ENCODE measurements at places on chromosomes 5 and 9. TPM values are rescaled to one million over a fixed set of nuclear protein-coding genes. Genes with fewer than 3 reads are reported as not detected.

CFAP157 gene
- total RNA-seq, result not detected

DNA sequence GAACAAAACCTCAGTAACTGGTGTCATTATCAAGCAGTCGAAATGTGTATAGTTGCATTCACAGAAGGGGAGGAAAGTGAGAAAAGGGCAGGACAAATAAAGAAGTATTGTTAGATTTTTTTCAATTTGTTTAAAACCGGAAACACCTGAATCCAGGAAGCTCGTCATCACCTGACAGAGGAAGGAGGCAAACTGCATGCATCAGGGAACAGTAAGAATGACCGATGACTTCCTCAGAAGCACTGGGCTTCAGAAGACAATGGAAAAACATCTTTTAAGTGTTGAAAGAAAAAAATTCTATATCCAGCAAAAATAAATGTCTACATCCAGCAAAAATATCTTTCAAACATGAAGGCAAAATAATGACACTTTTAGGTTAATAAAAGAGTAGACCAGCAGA, 29.5 kb downstream of the PLEKHG4B start:
- H3K4me1 ChIP-seq, result 0 out of 2 replicates have a peak, but pooled peaks cover 3% of the 10 kb centered on the region
- no peak overlapping the region for H3K4me3 ChIP-seq
- no peak overlapping the region for H3K27ac ChIP-seq
- no peaks in the 10 kb centered on the region for H3K36me3 ChIP-seq

LYRM7 gene
- 14.9 TPM for total RNA-seq

- no peak for DNase-seq
- peaks cover 10% of the 10 kb centered on the region for H3K4me1 ChIP-seq
- no peak overlapping the region for H3K4me3 ChIP-seq
- no peaks in the 10 kb centered on the region for H3K36me3 ChIP-seq
- H3K27ac ChIP-seq, result peak overlapping the region; percentile 17
- no peaks in the 10 kb centered on the region for H3K27me3 ChIP-seq
Measured at GRCh38 chr5:61280205-61280604, 51.9 kb upstream of the ZSWIM6 start.

GRCh38 chr9:122785269-122785668, 3.5 kb upstream of the OR5C1 start:
- no peak overlapping the region for H3K4me3 ChIP-seq
- no peak overlapping the region for H3K27ac ChIP-seq
- H3K27me3 ChIP-seq, result no peaks in the 10 kb centered on the region

INSL4 gene
- not detected for total RNA-seq

DNA sequence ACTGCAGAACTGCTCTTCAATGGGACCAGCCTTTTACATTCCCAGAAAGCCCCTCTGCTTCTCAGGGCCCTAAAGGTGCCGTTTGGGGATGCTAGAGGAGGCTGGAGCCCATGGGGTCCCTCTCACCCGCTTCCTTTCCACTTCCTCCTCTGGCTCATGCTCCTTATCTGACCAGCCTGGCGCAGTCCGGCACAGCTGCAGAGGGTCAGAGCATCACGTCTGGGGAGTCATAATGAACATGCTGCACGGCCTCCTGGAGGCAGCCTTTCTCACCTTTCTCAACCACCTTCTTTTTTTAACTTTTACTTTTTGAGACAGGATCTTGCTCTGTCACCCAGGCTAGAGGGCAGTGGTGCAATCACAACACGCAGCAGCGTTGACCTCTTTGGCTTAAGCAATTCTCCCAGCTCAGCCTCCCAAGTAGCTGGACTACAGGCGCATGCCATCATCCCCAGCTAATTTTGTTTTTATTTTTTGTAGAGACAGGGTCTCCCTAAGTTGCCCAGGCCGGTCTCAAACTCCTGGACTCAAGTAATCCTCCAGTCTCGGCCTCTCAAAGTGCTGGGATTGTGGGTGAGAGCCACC, 15.1 kb upstream of the TCF7 start:
- H3K27ac ChIP-seq, result peak overlapping the region; percentile 12
- H3K4me3 ChIP-seq, result no peak overlapping the region
- H3K27me3 ChIP-seq, result no peaks in the 10 kb centered on the region
- H3K4me1 ChIP-seq, result peaks cover 22% of the 10 kb centered on the region

GRCh38 chr5:125275725-125276090, 529.3 kb upstream of the ZNF608 start:
- no peaks in the 10 kb centered on the region for H3K27me3 ChIP-seq
- H3K36me3 ChIP-seq, result no peaks in the 10 kb centered on the region
- H3K27ac ChIP-seq, result no peak overlapping the region
- no peak overlapping the region for H3K4me3 ChIP-seq

IL9 gene
- total RNA-seq, result not detected

RAB3C gene
- total RNA-seq, result 0.05 TPM

CARD6 gene
- total RNA-seq, result 0.26 TPM

PLAC8L1 gene
- not detected for total RNA-seq

DNA sequence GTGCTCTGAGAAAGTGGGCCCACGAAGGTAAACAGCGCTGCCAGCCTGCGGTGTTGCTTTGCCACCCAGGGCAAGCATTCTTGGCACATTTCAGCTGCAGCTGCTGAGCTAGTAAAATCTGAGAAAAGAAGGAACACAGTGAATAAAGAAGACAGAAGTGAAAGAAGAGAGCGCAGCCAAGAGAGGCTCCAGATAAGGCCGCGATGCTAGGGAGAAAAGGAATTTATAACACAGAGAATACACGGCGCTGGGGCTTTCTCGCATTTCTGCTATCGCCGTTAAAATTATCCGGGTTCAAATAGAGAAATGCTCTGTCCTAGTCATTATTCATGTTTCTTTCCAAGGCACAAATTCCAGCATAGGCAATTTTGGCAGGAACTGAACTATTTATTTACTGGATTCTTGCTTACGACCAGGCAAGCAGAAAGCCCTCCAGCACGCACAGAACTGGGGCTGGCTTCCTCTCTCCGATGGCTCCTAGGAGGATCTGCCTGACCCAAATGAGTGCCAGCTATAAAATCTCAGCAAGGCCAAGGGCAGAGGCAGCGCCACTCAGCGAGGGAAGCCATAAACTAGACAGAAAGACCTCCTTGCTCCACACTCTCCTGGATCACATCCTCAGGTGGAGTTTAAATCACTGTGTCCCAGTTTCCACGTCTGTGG, 111.2 kb downstream of the ATPSCKMT start:
- no peaks in the 10 kb centered on the region for H3K4me1 ChIP-seq
- H3K4me3 ChIP-seq, result no peak overlapping the region
- no peaks in the 10 kb centered on the region for H3K36me3 ChIP-seq
- no peak for DNase-seq
- no peak overlapping the region for H3K27ac ChIP-seq

TAF11L10 gene
- total RNA-seq, result not detected

- H3K27ac ChIP-seq, result no peak overlapping the region
- no peaks in the 10 kb centered on the region for H3K36me3 ChIP-seq
- peaks cover 92% of the 10 kb centered on the region for H3K4me1 ChIP-seq
- no peak overlapping the region for H3K4me3 ChIP-seq
- no peak for DNase-seq
- H3K27me3 ChIP-seq, result no peaks in the 10 kb centered on the region
Measured at GRCh38 chr5:142823126-142823525, 52.9 kb downstream of the ARHGAP26 start.

DNA sequence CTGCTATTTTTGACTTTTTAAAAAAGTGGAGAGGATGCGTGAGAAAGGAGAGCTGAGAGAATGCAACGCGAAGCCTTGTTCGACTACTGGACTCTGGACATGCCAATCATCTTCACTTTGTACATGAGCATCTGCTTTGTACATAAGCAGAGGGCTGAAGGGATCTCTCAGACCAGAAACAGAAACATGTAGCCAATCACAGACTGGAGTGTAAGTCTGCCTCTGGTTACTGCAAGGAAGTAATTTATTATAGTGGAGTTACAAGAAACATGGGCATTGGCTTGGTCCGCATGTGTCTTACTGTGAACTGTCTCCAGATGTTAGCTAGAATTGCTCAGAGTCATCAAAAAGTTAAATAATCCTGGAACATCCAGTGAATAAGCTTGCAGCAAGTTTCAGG, 190.0 kb upstream of the GRAMD2B start:
- no peak overlapping the region for H3K27ac ChIP-seq
- H3K4me3 ChIP-seq, result no peak overlapping the region
- no peaks in the 10 kb centered on the region for H3K4me1 ChIP-seq
- DNase-seq, result no peak
- H3K27me3 ChIP-seq, result no peaks in the 10 kb centered on the region
- H3K36me3 ChIP-seq, result no peaks in the 10 kb centered on the region

ZNF300 gene
- 1.8 TPM for total RNA-seq

GRCh38 chr9:99352826-99353225, 130.7 kb downstream of the SEC61B start:
- no peak overlapping the region for H3K4me3 ChIP-seq
- no peaks in the 10 kb centered on the region for H3K36me3 ChIP-seq
- no peaks in the 10 kb centered on the region for H3K27me3 ChIP-seq
- H3K27ac ChIP-seq, result no peak overlapping the region
- no peaks in the 10 kb centered on the region for H3K4me1 ChIP-seq
- DNase-seq, result no peak

FBLL1 gene
- total RNA-seq, result not detected

ZDHHC21 gene
- 6.8 TPM for total RNA-seq

DNA sequence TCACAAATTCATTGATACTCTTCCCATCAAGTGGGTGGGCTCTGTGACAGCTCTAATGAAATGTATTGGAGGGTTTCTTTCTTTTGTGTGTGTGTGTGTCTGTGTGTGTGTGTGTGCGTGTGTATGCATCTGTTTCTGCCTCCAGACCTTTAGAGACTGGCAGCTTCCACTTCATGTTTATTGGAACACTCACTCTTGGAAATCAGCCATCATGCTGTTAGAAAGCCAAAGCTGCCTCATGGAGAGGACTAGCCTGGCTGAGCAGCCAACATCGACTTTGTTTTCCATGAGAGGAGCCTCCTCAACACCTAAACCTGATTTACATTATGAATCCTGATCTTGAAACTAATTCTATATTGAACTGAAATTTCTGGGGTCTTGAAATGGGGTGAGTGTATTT, 128.5 kb upstream of the FAM174A start:
- no peaks in the 10 kb centered on the region for H3K36me3 ChIP-seq
- DNase-seq, result no peak
- no peaks in the 10 kb centered on the region for H3K27me3 ChIP-seq
- H3K4me1 ChIP-seq, result no peaks in the 10 kb centered on the region

GRCh38 chr5:67530609-67531255, 334.1 kb upstream of the CD180 start:
- no peaks in the 10 kb centered on the region for H3K27me3 ChIP-seq
- H3K27ac ChIP-seq, result no peak overlapping the region
- no peak overlapping the region for H3K4me3 ChIP-seq
- 0 out of 2 replicates have a peak, but pooled peaks cover 10% of the 10 kb centered on the region for H3K4me1 ChIP-seq
- DNase-seq, result no peak

GRCh38 chr9:137918331-137919094, 40.9 kb downstream of the CACNA1B start:
- H3K27me3 ChIP-seq, result no peaks in the 10 kb centered on the region
- H3K36me3 ChIP-seq, result no peaks in the 10 kb centered on the region
- H3K27ac ChIP-seq, result no peak overlapping the region
- no peak overlapping the region for H3K4me3 ChIP-seq
- no peak for DNase-seq

DNA sequence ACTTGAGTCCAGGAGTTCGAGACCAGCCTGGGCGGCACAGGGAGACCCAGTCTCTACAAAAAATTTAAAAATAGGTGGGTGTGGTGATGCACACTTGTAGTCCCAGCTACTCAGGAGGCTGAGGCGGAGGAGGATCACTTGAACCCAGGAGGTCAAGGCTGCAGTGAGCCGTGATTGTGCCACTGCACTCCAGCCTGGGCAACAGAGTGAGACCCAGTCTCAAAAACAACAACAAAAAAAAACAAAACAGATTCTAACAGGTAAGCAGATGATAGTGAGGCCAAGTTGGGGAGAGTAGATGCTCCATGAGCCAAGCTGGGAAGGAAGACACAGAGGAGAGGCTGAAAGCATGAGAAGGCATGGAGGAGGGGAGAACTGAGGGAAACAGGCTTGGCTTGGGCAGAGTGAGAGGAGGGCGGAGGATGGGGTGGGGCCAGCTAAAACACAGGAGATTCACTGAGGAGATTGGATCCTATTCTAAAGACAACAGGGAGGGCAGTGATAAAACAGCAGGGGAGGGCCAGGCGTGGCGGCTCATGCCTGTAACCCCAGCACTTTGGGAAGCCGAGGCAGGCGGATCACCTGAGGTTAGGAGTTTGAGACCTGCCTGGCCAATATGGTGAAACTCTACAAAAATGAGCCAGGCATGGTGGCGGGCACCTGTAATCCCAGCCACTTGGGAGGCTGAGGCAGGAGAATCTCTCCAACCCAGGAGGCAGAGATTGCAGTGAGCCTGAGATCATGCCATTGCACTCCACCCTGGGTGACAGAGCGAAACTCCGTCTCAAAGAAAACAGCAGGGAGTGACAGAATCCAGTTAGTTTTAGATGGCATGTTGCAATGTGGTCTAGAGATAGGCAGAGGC, 8.4 kb downstream of the RPS14 start:
- no peak overlapping the region for H3K4me3 ChIP-seq
- DNase-seq, result no peak
- no peaks in the 10 kb centered on the region for H3K27me3 ChIP-seq
- no peaks in the 10 kb centered on the region for H3K4me1 ChIP-seq
- H3K36me3 ChIP-seq, result 0 out of 2 replicates have a peak, but pooled peaks cover 11% of the 10 kb centered on the region

DNA sequence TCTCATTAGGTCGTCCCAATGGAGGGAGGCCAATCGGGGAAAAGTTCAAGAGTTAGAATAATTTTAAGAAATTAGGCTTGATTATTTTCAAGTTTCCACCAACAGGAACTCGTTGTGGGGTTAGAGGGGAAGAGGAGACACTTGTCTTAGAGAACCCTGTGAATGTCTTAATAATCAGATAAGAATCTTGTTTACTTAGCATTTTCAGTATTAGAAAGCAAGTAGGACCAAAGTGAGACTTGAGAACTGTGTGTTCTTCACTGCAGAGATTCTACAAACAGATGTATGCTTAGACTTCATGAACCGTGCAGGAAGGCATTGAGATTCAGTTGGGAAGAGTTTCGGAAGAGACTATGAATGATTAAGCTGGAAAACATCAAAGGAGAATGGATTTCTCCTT, 69.0 kb upstream of the HMHB1 start:
- H3K4me3 ChIP-seq, result no peak overlapping the region
- H3K4me1 ChIP-seq, result no peaks in the 10 kb centered on the region
- no peaks in the 10 kb centered on the region for H3K27me3 ChIP-seq
- H3K36me3 ChIP-seq, result no peaks in the 10 kb centered on the region

- peak overlapping the region; percentile 67 for H3K4me3 ChIP-seq
- DNase-seq, result peak; percentile 19
- H3K27me3 ChIP-seq, result no peaks in the 10 kb centered on the region
Measured at GRCh38 chr9:120713257-120714087, 798 bp downstream of the MEGF9 start.

PTGS1 gene
- 0.19 TPM for total RNA-seq

- H3K27me3 ChIP-seq, result no peaks in the 10 kb centered on the region
- peaks cover 27% of the 10 kb centered on the region for H3K4me1 ChIP-seq
- no peak overlapping the region for H3K27ac ChIP-seq
- H3K4me3 ChIP-seq, result no peak overlapping the region
- no peak for DNase-seq
- H3K36me3 ChIP-seq, result no peaks in the 10 kb centered on the region
Measured at GRCh38 chr5:76379316-76379715, 23.8 kb upstream of the IQGAP2 start.

GRCh38 chr5:154646745-154647113, 108.4 kb upstream of the LARP1 start:
- peaks cover 27% of the 10 kb centered on the region for H3K4me1 ChIP-seq
- H3K27me3 ChIP-seq, result no peaks in the 10 kb centered on the region
- H3K4me3 ChIP-seq, result no peak overlapping the region
- no peak for DNase-seq
- no peaks in the 10 kb centered on the region for H3K36me3 ChIP-seq

GRCh38 chr5:153480401-153480800, 10.1 kb upstream of the GRIA1 start:
- no peaks in the 10 kb centered on the region for H3K4me1 ChIP-seq
- no peak overlapping the region for H3K27ac ChIP-seq
- no peaks in the 10 kb centered on the region for H3K27me3 ChIP-seq
- no peaks in the 10 kb centered on the region for H3K36me3 ChIP-seq
- H3K4me3 ChIP-seq, result no peak overlapping the region

SLC46A2 gene
- total RNA-seq, result not detected
